ENCODE measurements at places on chromosomes 13 and 19.

DNA sequence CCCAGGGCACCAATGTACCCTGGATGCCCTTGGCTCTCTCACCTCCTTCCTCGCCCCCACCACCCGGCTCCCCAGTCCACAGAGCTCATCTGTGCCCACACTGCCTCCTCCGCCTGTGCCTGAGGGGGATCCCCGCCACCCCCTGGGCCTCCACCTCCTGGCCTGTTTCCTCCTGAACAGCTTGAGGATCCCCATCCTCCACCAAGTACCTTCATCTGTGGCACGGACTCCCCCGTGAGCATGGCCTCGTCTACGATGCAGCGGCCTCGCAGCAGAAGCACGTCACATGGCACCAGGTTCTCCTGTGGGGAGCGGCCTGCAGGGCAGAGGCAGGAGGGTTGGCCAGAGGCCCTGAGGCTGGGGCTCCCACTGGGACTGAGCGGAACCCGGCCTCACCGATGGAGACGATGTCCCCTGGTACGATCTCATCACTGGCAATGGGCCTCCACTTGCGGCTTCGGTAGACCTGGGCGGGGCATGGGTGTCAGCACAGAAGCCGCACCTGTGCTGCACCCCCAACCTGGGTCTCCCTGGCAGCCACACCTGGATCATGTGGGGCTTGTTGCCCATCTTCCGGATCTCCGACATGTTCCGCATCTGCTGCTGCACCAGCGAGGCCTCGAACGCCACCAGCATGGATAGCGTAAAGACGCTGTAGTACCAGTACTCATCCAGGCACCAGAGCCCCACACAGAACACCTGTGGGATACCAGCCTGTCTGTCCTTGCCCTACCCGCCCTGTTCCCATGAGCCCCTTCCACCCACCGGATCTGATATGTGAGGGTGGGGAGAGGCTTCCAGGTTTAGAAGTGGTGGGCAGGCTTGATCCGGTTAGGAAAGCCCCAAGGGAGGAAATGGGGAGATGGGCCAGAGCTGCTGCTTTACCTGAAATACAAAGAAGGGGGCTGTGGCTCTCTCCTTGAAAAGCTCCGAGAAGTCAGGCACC is 6.8 kb downstream of the ATP13A1 start:
- DNase-seq, result no peak

DNA sequence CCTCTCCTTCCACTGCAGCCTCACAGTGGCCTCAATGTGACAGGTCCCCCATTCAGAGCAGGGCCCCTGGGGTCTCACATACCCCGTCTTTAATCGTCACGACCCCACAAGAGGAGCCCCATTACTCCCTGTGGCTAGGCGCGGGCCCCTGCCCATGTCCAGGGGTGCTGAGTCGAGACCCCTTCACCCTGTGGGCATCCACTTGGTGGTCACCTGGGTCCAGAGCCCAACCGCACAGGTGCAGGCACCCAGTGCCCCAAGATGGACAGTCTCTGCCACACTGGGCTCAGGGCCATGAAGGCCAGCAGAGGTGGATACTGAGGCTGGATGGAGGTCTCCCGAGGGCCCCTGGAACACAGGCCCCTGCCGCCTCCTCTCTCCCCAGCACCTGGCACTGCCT is 3.0 kb downstream of the TMEM259 start:
- DNase-seq, result no peak

DNA sequence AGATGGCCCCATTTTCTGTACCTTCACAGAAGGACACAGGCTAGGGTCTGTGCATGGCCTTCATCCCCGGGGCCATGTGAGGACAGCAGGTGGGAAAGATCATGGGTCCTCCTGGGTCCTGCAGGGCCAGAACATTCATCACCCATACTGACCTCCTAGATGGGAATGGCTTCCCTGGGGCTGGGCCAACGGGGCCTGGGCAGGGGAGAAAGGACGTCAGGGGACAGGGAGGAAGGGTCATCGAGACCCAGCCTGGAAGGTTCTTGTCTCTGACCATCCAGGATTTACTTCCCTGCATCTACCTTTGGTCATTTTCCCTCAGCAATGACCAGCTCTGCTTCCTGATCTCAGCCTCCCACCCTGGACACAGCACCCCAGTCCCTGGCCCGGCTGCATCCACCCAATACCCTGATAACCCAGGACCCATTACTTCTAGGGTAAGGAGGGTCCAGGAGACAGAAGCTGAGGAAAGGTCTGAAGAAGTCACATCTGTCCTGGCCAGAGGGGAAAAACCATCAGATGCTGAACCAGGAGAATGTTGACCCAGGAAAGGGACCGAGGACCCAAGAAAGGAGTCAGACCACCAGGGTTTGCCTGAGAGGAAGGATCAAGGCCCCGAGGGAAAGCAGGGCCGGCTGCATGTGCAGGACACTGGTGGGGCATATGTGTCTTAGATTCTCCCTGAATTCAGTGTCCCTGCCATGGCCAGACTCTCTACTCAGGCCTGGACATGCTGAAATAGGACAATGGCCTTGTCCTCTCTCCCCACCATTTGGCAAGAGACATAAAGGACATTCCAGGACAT is 7.0 kb upstream of the CEACAM7 start:
- DNase-seq, result no peak

DNA sequence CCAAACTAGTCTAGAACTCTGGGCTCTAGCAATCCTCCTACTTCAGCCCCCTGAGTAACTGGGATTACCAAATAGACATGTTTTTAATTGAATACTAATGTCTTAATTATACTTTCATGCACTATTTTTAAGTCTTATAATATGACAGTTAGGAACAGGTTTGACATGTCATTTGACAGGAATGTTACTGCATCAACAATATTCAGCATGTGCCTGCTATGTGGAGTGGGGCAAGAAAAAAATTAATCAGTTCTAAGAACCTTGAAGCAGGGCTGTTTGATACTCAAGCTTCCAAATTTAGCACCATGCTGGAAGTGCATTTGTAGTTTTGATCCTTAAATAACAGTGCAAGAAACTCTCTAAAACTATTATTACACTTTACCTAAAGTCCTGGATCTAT is 265.3 kb downstream of the MZT1 start:
- no peak for DNase-seq

Data from activated T-helper 2 cell treated with anti-CD3 and anti-CD28 coated beads, Interferon-gamma antibody, Interleukin-2, Interleukin-4, amounts not matched to agents 10 μg/mL and 5 μg/mL and 100 μg/mL, durations not matched to agents 14 hours and 24 hours and 36 hours (primary cell).